NCI-H526 treated with DMSO at 0.1 percent for 48 hours (cell line): ENCODE measurements at places on chromosomes 11 and 22.
A peak's percentile ranks its signal among the peaks of the same experiment; 100 is the strongest.

DNA sequence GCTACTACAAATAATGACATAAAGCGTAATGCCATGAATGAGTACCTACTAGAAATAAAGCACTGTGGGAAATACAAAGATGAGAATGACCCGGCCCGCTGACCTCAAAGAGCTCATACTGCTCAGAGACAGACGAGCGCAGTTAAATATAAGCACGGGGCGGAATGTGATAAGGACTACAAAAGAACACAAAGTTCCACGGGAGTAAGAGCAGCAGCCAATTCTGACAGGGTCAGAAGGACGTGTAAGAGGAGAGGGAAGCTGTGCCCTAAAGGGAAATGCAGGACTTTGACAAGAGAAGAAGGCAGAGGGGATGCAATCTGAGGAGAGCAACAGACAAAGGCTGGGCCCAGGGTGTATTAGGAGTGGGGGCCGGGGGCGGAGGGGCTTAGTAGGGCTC lies 314.6 kb downstream of the LARGE1 start:
- DNase-seq: no peak

- no peak for DNase-seq
These were observed 9.0 kb downstream of the HMGXB4 start for GRCh38 chr22:35266277-35266676.

GRCh38 chr11:3190600-3190999 lies 25.5 kb upstream of the OSBPL5 start:
- no peak for DNase-seq

DNA sequence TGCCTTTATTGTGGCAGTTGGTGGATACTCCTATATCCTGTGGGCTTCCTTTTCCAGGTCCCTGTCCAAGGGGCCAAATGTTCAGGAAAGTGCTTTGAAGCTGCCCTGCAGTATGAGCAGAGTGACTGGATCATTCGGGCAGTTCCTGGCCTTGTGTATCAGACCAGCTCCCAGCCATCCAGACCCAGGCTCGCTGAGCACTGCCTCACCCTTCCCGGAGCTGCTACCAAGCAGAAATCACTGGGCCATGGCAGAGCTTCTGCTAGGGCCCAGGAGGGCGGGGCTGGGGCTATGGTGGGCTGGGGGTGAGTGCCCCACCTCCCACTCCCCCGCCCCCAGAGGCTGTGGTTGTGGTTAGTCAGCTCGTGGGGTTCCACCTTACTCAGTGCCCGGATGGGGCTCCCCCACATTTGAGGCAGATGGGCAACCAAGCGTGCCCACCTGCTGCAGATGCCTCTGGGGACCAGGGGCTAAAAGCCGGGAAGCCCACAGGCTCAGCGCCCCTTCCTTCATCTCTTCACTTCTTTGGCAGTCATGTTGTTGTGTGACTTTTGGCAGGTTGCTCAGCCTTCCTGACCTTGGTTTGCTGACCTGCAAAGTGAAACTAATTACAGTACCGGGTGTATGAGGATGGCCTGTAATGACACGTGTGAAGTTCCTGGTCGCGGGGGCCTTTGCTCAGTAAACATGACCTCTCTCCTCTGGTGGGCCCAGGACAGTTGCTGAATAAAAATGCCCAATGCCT lies 2.1 kb upstream of the LRRC32 start:
- DNase-seq: peak; percentile 8

GRCh38 chr11:80240245-80240644 lies 799.4 kb upstream of the TENM4 start:
- DNase-seq: no peak
